Ascending aorta (tissue), 2 donors: ENCODE measurements at places on chromosomes 13 and 19.

GRCh38 chr13:39432196-39432595 lies 170.8 kb downstream of the LHFPL6 start:
- no peak for DNase-seq

DNA sequence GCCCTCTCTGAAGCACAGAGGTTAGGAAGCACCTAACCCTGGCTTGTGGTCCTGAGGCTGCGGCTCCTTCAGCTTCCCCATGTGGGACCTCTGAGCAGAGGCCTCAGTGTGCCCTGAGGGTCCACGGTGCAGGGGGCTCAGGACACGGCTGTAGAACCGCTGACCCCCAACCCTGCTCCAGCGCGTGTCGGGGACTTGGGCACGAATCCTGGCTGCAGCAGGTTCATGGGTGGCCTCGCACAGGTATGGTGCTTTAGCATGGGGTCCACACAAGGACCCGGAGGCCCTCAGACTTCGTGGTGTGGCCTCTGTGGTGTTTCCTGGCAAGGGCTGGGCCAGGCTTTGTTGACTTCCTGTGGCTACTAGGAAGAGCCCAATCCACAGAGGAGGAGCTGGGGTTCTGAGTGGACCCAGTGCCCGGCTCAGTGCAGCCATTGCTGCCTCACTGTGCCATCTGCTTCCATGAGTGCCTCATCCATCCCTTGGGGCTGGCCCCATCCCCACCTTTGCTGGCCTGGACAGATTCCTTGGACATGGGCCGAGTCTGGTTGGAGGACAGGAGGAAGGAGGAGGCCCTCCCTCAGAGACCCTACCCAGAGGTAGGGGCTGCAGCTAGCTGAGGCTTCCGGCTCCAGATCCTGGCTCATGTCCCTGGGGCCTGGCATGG lies 24.5 kb downstream of the ZBTB7A start:
- no peak for DNase-seq

DNA sequence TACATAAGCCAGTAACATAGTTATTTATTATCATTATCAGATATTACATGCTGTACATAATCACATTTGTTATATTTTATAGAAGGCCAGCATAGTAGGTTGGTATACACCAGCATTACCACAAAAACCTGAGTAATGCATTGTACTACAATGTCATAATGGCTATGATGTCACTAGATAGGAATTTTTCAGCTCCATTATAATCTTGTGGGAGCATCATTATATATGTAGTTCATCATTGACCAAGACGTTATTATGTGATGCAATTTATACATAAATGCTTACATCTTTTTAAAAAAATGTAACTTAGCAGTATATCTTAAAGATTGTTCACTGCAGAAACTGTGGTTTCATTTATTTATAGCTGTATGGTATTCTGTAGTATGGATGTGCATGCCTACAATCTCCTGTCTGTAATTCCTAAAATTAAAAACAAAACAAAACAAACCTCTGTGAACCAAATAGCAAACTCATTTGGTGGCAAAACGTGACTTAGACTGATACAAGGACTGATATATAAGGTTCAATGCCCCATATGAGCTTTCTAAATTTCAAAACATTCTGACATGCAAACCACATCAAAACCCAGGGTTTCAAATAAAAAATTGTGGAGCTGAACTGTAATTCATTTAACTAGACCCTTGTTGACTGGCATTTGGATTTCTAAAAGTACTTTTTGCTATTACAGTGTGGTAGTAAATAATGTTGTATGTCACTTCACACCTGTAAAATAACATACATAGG lies 250.9 kb downstream of the DLEU7 start:
- DNase-seq: no peak

GRCh38 chr19:28881616-28882015 lies 331.3 kb downstream of the UQCRFS1 start:
- no peak for DNase-seq

- no peak for DNase-seq
These were observed 1.0 kb downstream of the SCN1B start for GRCh38 chr19:35031072-35031881.

DNA sequence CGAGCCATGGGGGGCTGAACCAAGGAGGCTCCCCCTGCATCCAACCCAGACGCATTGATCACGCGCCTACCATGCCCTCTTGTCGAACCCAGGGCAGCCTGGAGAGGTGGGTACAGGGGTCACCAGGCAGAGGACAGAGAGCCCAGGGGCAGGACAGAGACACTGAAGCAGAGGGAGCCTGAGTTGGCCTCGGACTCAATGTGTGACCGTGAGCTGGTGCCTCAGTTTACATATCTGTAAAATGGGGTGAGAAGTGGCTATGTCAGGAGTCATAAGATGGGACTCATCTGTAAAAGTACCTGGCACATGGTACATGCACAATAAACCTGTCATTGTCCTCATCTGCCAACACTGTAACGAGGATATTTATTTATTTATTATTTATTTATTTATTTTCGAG lies 24.1 kb upstream of the NFIC start:
- DNase-seq: no peak

- DNase-seq: no peak
These were observed 12.3 kb downstream of the TUBGCP3 start for GRCh38 chr13:112575675-112576074.

DNA sequence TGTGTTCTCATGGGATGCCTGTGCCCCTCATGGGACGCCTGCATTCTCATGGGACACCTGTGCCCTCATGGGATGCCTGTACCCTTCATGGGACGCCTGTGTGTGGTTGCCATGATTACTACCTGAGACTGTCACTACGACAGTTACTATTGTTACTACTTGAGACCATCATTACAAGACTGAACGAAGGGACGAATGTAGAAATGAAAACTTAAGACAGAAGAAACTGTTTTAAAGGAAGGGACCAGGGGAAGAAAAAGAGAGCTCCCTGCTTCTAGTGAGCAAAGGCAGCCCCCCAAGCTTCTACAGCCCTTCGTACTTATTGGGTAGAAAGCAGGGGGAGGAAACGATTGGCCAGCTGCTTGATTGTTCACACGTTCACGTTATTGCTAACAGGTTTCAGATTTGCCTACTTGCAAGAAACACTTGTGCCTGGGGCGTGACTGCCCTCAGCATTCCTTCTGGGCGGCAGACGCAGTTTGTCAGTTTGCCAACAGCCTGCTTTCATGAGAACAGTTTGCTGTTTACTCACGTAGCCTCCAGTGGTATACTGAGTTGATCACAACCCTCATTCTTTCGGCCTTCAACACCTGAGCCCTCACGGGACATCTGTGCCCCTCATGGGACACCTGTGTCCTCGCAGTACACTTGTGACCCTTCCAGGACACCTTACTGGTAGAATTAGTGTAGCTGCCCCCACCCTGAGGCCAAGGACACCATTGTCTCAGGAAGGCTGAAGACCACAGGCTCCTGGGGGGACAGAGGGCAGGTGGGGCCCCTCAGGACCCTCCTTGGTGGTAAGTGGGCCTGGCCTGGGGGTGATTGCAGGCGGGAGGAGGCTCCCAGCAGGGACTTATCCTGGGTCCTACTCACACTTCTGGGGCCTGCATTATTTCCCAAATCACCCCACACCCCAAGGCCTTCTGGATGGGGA lies 2.5 kb upstream of the S1PR4 start:
- no peak for DNase-seq

DNA sequence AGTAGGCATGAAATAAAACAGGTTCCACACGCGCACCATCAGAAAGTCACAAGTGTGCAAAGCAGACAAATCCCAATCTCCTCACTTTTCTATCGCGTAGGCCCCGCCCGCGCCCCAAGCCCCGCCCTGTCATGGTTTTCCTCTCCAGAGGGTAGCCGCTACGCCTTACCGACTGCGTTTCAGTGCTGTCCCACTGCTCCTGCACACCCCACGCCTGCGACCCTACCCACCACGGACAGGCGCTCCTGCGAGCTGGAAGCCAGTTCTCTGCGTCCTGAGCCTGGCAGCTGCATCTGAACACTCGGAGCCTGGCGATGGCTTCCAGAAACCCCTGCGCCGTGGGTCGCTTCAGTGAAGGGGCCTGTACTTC lies 379 bp upstream of the ZNF470 start:
- DNase-seq: peak; percentile 68
